Activated CD4-positive, alpha-beta T cell treated with anti-CD3 and anti-CD28 coated beads, Interleukin-2, amount 50 U/mL, for 4 hours (primary cell): ENCODE measurements at places on chromosomes 2 and 18.

DNA sequence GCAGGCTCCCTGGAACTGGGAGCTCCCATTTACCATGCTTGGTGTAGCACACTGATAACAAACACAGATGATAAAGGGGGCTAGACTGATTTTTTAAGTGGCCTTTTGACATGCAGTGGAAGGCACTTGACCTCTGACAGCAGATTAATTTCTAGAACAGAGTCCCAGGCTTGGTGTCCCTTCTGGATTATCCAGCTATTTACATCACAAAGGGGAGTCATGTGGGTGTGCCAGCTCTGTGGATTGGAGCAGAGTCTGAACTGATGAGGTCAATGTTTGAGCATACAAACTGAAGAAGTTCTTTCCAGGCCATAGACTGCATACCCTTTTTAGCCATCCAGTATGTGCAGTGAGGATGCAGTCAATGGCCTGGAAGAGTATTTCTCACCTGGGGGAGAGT is 31.5 kb upstream of the SIX2 start:
- DNase-seq = no peak

DNA sequence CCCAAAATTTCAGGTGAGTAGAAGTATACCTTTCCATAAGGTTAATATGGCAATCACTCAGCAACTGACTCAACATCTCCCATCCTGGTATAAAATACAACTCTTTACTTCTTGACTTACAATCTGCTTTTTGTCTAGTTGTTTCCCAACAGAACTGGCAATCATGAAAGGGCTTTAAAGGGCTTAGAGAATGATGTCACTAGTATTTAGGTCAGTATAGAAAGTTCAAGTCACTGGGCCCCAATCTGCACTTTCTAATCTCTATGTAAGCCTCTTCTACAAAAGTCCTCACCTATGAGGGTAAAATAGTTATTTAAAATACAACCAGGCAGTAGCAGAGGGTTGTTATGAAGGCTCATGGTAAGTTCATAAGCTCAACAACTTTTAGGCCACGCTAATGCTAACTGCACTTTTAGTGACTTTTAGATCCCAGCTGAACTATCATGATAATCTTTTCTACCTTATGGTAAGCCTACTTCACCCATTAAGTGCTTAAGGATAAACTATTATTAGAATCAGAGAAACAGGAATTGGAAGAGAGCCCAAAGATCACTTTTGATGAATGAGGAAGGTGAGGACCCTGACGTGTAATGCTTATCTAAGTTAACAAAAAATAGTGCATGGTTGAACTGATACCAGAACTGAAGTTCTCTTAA is 79.6 kb downstream of the GORASP2 start:
- DNase-seq = no peak

GRCh38 chr2:174722942-174723592 is 41.2 kb downstream of the CHRNA1 start:
- no peak for DNase-seq

GRCh38 chr2:206584323-206585116 is 57.8 kb upstream of the FAM237A start:
- DNase-seq = no peak

GRCh38 chr18:10936176-10937053 is 213.0 kb downstream of the PIEZO2 start:
- no peak for DNase-seq

- DNase-seq = no peak
Observed at GRCh38 chr2:67013821-67014220, 383.3 kb upstream of the ETAA1 start.

DNA sequence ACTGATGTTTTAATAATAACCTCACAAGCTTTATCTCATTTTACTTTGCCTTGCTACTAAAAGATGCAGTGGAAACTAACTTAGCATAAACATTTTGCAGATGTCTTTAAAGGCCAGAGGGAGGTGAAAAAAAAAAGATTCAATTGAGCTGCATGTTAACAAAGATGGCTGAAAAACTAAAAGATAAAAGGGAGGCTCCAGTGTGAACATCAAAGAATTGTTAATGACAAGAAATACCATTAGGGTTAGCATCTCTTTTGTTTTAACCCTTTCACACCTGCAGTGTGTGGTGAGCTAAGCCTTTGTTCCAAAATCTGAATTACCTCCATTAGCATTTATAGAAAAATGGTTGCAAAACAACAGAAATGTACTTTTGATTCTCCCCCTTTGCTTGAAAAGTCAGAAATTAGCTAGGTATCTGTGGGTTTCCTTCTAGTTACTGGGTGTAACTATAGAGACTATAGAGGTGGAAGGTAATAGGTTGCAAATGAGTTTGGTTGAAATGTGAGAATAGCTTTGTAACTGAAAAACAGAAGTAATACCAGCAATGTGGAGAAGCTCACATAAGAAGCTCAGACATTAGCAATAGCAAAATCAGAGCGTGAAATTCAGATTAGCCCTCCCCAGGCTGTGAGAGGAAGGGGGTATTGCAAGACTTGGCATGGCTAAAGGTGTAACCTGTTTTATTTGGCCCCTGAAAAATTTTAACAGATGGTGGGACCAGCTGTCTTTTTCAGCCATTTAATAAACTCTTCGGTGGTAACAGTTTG is 34.8 kb upstream of the SP5 start:
- no peak for DNase-seq
